ENCODE measurements at places on chromosomes 2 and 18.

DNA sequence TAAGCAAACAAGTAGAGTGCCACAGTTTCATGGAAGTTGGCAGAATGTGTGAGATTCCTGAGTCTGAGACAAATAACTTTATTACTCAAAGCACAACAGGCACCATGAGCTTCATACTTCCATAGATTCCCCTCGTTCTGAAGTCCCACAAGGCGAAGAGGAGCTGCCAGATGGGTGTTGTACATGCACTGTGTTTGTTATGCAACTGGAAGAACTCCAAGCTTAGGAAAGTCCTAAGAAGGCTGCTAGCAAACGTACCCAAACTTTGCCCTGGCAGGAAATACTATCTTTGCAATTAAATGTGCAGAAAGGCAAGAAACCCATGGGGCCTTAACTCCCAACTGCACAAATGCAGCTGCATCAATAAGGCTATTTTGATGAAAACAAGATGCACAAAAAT lies 1.6 kb upstream of the GCA start:
- no peak for DNase-seq

- DNase-seq, result no peak
These were observed 1256.2 kb upstream of the CRIM1 start for GRCh38 chr2:35099342-35099741.

DNA sequence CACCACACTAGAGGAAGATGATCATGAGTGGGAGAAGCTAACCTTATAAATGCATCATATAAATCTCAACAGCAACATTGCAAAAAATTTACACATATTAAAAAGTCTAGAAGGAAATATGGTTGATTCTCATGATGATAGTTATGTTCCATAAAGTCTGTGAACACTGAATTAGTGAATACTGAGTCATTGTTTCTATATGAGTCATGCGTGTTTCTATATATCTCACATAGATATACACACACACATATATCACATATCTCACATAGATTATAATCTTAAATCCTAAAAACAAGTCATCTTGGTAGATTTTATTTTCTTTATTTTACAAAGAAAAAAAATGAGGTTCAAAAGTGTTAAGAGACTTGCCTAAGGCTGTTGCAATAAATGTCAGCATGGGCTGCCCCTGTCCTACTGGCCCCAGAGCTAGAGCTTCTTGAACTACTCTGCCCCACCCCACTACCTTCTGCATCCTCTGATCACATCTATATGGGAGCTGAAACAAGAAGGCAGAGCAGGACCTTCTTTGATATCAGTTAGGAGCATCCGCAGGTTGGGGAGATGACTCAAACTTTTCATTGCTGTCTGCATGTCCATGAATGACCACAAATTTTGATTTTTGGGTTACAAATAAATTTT lies 81.8 kb upstream of the ADAM23 start:
- no peak for DNase-seq

- DNase-seq, result no peak
These were observed 199.6 kb downstream of the BCL11A start for GRCh38 chr2:60353863-60354262.

DNA sequence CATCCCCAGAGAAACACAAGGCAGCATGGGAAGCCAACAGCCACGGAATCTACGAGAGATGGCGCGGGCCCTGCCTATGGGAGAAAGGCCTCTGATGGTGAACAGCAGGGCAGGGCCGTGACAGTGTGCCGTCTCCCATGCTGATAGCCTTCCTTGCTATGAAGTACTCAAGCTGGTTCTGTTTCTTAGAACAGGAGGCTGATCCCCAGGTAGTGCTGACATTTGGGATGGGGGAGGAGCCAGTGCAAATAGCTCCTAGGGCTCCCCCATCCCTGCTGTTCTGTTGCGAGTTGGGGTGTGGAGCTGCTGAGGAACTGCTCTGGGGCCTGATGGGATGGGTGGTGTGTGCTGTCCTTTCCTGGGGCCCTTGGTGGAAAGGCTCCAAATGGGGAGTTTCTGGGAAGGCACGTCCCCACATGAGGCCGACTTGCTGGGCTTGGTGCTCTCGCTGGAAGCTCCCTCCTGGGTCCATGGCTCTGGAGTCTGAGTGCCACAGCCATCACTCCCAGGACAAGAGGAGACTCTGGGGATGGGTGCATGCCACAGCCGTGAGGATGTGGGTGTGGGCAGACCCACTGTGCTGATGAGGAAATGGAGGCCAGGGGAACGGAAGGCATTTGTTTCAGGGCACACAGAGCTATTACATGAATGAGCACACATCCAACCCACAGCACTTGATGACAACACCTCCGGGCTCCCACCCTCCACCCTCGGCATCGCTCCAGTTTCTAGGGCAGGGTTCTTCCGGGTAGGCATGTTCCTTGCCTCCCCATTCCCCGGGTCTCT lies 246.8 kb downstream of the HDAC4 start:
- no peak for DNase-seq

DNA sequence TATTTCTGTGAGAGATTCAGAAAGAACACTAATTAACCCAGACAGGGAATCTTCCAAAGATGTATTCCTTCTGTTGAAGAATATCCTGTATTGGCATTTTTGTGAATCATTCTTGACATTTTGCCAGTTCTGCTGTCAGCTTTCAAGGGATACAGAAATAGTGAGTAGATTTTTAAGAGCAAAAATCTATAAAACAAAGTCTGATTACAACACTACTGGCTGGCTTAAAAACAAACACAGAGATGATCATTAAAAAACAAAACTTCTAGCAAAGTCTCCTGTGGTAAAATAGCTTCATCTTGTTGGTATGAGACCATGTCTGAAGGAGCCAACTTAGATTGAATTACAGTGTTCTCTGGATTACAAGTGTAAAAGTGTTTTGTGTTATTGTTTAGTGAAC lies 866.3 kb upstream of the KLHL29 start:
- DNase-seq, result no peak

DNA sequence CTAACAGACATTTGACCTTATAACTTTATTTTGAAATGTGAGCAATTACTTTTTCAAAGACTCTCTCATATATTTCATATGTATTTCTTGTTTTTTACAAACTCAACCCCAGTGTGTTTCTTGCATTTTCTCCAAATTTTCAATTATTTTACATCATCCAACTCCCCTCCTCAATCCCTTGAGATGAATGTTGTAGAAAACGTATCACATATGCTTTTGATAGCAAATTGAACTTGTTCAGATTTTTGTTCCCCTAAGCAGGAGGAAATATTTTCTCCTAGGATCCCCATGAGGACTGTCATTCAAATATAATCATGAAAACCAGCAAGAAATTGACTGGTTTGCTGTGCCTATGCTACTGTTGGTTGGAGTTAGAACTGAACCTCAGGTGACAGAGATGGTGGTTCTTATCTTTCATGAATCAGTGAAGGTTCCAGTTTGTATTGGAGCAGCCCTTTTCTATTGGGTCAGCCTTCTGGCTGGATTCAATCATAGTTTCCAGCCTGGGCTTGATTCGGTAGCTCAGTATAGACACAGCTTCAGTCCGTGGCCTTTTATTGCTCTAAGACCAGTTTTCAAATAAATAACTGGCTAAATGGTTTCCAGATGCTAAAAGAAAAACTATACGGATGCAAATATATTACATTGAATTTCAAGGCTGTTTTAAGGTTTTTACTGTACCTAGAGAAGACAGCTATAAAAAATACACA lies 591.0 kb downstream of the EPHA4 start:
- no peak for DNase-seq

DNA sequence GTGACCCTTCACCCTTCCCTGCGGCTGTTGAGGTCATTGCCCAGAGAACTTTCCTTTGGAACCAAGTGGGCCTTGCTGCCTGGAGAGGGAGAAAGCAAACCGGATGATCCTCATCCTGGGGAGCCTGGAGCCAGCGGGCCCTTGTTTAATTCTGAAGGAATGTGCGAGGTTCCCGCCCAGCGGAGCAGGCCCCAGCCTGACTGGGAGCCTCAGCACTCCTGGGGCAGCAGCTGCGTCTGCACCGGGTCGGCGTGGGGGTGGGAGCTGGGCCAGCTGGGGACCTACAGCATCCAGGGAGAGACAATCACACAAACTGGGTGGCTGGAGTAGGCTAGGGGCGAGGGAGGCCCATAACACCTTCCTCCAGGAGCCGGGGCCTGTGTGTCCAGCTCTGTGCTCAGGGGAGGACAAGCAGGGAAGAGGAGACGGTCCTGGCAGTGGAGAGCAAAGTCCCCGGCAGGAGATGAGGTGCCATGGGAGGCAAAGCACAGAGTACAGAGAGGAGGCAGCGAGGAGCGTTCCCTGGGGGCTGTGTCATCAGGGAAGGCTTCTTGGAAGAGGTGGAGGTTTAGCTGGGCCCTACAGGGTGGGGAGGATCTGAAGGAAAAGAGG lies 61.9 kb upstream of the HAAO start:
- DNase-seq, result no peak

DNA sequence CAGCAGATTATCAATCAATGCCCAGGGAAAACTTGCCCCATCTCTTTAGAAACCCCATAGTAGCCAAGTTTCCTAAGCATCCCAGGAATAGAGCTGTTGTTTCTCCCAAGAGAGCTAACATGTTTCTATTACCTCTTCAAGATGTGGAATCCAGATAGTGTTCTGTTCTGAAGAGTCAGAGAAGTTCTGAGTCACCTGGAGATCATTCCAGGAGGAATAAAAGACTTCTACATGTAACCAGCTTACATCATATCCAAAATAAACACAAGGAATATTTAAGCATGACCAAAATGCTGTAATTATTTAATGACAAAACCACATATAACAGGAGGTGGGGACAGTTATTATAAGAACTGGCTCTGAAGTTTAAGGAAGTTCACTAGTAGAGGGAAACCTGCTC lies 51.0 kb upstream of the GORASP2 start:
- DNase-seq, result no peak

- no peak for DNase-seq
These were observed 229.2 kb downstream of the GALR1 start for GRCh38 chr18:77478646-77479442.

- DNase-seq, result no peak
These were observed 319.9 kb downstream of the EN1 start for GRCh38 chr2:118527571-118527970.

DNA sequence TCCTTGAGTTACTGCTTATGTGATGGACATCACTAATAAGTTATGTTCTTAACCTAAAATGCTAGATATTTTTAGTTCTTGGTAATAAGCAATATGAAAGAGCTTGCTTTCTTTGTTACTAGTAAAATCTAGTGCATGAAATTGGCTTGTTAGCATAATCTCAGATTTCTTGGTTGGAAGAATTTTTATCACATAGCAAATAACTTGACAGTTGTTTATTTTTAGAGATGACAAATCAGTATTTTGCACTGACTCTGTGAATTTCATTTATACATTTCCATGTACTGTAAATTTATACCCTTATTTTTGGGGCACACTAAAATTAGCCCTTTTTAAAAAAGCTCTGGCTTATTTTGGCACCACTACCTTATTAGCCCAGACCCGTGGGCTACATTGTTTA lies 45.6 kb downstream of the LCLAT1 start:
- no peak for DNase-seq

DNA sequence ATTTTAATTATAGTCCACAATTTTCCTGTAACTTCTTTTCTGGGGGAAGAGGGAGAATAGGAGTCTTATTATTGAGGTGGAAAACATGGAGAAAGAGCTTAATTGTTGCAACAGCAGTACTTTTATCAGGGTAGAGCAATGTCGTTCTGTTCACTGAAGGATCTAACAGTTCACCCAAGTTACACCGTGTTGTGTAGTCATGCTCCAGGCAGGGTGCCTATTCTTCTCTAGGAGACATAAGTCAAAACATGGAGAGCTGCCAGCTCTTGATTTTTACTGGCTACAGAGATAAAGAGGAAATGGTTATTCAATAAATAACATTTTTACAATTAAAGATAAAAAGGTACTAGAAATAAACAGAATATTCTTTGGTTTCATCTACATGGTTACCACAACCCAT lies 594.3 kb upstream of the NETO1 start:
- no peak for DNase-seq

GRCh38 chr2:195536906-195537305 lies 120.1 kb upstream of the SLC39A10 start:
- no peak for DNase-seq

GRCh38 chr2:174738841-174739240 lies 25.4 kb downstream of the CHRNA1 start:
- no peak for DNase-seq

- DNase-seq, result peak; percentile 82
These were observed 319 bp upstream of the EN1 start for GRCh38 chr2:118847762-118848172.

DNA sequence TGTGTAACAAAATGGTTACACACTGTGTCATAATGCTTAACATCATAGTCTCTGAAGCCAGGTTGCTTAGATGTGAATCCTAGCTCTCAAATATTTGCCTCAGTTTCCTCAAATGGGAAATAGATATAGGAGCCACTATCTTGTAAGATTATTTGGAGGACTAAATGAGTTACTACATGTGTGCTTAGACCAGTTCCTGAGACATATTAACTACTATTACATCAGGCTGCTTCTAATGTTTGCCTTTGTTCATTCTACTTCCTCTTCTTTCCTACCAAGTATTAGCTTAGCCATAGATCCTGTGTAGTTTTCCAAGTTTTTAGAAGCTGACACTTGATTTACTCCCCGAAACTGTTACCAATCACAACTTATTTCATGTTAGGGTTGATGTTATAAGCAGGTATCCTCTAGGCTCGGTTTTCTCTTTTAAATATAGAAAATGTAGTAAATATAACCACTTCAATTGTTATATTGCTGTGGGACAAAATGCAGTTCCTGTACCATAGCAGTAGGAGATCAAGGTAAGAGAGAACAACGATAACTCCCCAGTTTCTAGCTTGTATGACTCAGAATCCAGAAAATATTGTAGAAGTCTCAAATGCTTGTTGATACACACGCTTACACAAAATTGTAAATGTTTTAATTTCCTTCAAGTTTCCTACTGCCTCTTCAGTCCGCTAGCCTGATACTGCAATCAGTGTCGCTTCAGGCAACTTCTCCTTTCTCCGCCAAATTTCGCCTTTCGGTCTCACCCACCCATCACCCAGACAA lies 751 bp upstream of the DNAJC10 start:
- DNase-seq, result no peak

DNA sequence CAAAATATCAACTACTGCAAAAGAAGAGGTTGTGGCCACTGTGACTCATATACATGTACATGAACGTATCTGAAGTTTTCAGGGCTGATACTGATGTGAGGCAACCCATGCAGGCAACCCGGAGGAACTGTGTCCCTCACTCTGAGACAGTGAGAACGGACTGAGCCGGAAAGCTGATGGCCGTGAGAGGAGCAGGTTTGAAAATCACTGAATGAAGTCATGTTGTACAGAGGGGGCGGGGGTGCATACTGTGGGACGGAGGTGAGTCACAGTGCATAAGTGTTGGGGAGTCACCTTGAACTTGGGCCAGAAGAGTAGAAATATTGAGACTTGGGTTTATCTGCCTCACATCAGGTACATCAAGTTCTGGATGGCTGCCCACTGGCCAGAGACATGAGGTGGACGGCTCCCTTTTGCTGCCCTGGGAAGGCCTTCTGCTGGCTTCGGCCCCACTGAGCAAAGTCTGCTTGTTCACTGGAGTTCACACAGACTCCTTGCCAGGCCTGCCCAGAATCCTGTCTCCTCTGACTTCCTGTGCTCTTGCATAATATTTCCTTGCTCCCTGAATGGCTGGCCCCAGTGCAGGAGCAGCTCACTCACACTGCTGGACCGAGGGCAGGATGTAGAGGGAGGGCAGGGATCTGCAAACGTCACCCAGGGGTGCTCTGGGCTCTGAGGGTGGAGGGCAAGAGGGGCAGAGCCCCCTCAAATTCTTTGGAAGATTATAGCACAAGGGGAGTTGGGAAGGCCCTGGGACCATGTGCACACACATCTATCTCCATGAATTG lies 18.1 kb downstream of the EPAS1 start:
- no peak for DNase-seq
